Endothelial cell of umbilical vein (primary cell): ENCODE measurements at places on chromosomes 11 and 22. TPM values are rescaled to one million over a fixed set of nuclear protein-coding genes. Genes with fewer than 3 reads are reported as not detected.

- H3K27ac ChIP-seq, result no peak overlapping the region
- no peak for DNase-seq
- H3K36me3 ChIP-seq, result no peaks in the 10 kb centered on the region
- no peak overlapping the region for H3K4me3 ChIP-seq
- no peaks in the 10 kb centered on the region for H3K27me3 ChIP-seq
- no peaks in the 10 kb centered on the region for H3K4me1 ChIP-seq
Observed at GRCh38 chr22:28023036-28023435, 104.0 kb upstream of the PITPNB start.

DNA sequence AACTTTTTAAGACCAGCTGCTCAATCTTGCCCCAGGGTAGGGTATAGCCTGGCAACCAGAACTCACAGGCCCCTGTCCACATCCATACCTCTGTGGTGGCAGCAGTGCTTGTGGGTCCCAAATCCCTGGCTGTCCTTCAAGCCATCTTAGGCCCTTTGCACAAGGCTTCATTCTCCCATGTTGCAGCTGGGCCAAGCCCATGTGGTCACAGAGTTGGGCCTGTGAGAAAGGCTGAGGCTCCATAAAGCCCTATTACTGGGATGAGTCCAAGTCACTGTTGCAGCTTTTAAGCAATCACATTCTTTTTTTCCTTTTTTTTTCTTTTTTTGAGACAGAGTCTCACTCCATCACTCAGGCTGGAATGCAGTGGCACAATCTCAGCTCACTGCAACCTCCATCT, 47.9 kb upstream of the SLC25A1 start:
- H3K4me3 ChIP-seq, result no peak overlapping the region
- DNase-seq, result no peak
- H3K27me3 ChIP-seq, result no peaks in the 10 kb centered on the region
- no peaks in the 10 kb centered on the region for H3K4me1 ChIP-seq
- no peaks in the 10 kb centered on the region for H3K36me3 ChIP-seq
- no peak overlapping the region for H3K27ac ChIP-seq

Gene SCGB2A2
- not detected in 2 replicates for polyA plus RNA-seq

Gene F2
- polyA plus RNA-seq, result 0.04 and 0.10 TPM in 2 replicates

DNA sequence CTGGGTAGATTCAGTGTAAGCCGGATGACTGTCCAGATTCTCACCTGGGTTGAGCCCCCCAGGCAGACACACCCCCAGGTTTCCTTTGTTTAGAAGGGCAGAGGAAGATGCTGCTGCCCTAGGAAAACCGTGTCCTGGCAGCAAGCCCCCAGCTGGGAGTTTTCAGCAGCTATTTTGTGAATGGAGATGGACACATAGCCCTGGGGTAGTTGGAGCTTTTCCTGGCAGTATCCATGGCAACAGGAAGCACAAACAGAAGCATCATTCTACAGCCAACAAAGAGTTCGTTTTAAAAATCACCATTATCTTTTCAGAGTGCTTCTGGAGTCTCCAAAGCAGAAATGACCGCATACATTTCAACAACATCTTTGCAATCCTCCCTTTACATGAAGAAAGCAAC, 245.5 kb downstream of the BRD1 start:
- H3K27me3 ChIP-seq, result no peaks in the 10 kb centered on the region
- no peaks in the 10 kb centered on the region for H3K4me1 ChIP-seq
- DNase-seq, result no peak
- H3K36me3 ChIP-seq, result no peaks in the 10 kb centered on the region

GRCh38 chr11:68925611-68926010, 21.9 kb downstream of the IGHMBP2 start:
- no peak overlapping the region for H3K27ac ChIP-seq
- no peak overlapping the region for H3K4me3 ChIP-seq
- no peaks in the 10 kb centered on the region for H3K27me3 ChIP-seq
- peaks cover 11% of the 10 kb centered on the region for H3K36me3 ChIP-seq

Gene CEP126
- 2.9 and 3.6 TPM in 2 replicates for polyA plus RNA-seq

Gene TMEM151A
- 0.03 TPM in 1 of 2 replicates, not detected in the other for polyA plus RNA-seq
